A549 treated with Mapracorat at 1 μM for 4 hours (cell line): ENCODE measurements at places on chromosomes 13 and 19. TPM values are rescaled to one million over a fixed set of nuclear protein-coding genes. Genes with fewer than 3 reads are reported as not detected.

MEIS3 gene
- total RNA-seq: 32.5 to 41.9 TPM (median 35.9 TPM) in 5 replicates

DOHH gene
- 10.9 to 21.1 TPM (median 17.4 TPM) in 5 replicates for total RNA-seq

SELENOV gene
- not detected in 5 replicates for total RNA-seq

KL gene
- 0.02 to 0.05 TPM (median 0.05 TPM) in 3 of 5 replicates, not detected in the others for total RNA-seq

CYP2A6 gene
- total RNA-seq: not detected in 5 replicates

ZNF382 gene
- 0.06 to 0.07 TPM in 2 of 5 replicates, not detected in the others for total RNA-seq
